T-helper 1 cell (primary cell): ENCODE measurements at places on chromosomes 2 and 18.

- no peak for DNase-seq
Measured at GRCh38 chr2:19623488-19623887, 265.1 kb upstream of the OSR1 start.

DNA sequence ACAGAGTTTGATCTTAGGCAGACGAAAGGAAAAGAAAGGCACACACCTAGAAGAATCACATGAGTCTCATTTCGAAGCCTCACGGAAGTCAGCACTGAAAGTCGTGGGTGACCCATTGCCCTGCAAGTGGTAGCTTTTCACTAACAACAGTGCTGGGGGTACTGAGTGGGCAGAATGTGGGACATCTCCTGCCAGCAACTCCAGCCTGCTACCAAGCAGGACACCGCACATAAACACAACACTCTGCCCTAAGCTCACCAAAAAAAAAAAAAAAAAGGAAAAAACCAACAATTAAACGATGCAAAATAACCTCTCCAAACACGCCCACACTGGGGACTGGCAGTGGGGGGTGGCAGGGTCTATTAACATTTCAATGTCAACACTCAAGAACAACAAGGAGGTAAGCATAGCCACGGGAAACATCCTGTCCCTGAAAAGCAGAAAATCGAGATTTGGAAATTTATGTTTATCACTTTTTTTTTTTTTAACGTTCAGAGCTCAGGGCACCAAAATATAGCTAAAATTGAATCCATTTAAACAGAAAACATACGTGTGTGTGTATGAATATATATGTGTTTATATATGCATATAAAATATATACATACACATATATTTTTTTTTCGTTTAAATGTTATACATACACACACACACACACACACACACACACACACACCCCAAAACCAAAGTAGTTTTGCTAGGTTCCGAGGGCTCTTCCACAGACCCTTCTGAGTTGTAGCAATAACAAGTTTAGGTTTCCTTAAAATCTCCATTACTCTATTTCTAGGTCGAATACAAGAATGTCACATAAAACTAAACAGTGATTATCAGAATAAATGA, 2.2 kb downstream of the INO80D start:
- peak; percentile 42 for DNase-seq

DNA sequence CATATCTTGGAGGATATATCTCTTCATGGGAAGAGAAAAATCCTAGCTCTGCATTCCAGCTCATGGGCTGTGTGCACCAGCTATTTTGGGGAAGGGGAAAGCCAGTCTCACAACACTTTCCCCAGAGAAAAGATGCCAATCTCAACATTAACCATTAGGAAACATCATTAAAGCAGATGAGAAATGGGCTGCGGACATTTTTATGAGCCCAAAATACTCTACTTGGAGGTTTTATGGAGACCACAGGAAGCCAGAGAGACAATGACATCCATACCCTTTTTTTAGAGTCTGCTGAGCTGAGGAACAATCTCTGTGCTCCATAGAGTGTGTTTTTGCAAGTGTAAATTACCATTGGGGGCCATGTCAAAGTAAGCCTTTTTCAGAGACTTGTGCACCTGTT, 213.7 kb downstream of the TRIB2 start:
- no peak for DNase-seq

GRCh38 chr2:150120326-150120955, 367.0 kb downstream of the RND3 start:
- no peak for DNase-seq

- DNase-seq = no peak
Measured at GRCh38 chr18:46437061-46437460, 220.0 kb downstream of the LOXHD1 start.

GRCh38 chr2:124476291-124476690, 451.2 kb downstream of the CNTNAP5 start:
- no peak for DNase-seq

GRCh38 chr2:146506851-146507250, 1338.0 kb upstream of the ACVR2A start:
- DNase-seq = no peak

- DNase-seq = no peak
Measured at GRCh38 chr18:13456736-13457271, 238.2 kb downstream of the LDLRAD4 start.

GRCh38 chr18:59707306-59707705, 10.1 kb upstream of the CCBE1 start:
- DNase-seq = no peak

GRCh38 chr2:68643011-68643873, at the start of gene PROKR1:
Gene PROKR1, plus strand, starts transcription at chr2:68643579. Its CDS starts 2,243 bp downstream, at chr2:68645822.
- no peak for DNase-seq

- no peak for DNase-seq
Measured at GRCh38 chr18:6355789-6356589, 58.7 kb downstream of the L3MBTL4 start.
